Activated CD8-positive, alpha-beta memory T cell treated with anti-CD3 and anti-CD28 coated beads, Interleukin-2, amount 50 U/mL, for 48 hours (primary cell): ENCODE measurements at places on chromosomes 12 and 14.
A peak's percentile ranks its signal among the peaks of the same experiment; 100 is the strongest.

DNA sequence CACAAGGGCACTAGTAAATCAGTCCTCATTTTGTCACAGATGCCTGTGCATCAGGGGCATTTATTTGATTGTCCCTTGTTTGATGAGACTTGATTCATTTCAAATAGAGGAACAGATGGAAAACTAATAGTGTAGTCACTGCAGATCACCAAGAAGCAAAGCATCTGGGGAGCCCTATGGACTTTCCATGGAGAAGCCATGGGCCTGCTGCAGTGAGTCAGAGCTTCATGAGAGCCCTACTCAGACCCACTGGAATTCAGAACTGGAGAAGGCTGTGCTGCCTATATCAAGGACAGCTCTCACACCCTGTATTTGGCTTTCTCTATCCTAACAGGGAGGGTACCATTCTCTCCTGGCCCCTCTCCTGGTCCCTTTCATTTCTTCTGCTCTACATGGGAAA, 126.2 kb downstream of the GRIP1 start:
- no peak for DNase-seq

DNA sequence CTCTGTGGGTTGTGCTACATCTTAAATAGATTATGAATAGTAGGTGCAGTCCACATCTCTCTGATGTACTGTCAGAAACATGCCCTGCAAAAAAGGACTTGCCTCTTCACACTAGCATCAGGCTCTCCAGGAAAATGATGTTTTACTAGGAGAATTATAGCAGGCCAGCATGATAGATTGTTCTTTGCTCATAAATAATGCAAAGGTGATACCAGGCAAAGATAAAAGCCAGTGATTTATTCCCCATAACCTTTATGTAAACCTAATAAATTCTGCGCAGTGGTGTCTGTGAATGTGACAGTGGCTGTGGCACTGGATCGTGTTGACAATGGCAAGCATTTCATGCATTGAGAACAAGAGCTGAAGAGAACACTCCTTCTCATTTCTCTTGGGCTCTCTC, 646.5 kb upstream of the SEL1L start:
- DNase-seq = no peak

DNA sequence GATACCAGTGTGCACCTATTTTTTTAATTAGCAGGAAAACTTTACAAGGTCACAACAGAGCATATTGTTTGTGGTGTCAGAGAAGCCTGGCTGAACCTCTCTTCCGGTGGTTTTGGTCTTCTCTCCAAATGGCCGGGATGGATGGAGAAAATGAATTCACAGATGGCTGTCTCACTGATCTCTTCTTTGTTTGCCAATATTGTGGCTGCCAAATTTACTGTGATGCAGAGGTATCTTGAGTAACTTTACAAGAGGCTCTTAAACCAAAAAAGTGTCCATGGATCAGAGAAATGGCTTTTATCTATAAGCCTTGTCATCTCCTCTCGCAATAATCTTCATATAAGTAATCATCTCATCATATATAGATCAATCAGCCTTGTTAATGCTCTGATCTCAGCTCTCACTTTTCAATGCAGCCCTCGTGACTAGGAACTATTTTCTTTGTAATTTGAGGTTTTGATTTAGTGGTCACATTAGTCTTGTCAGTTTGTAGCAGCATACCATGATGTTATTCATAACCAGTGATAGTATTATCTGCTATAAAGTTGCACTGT, 308.1 kb downstream of the EGLN3 start:
- no peak for DNase-seq

GRCh38 chr12:119843100-119843499, 34.0 kb downstream of the CIT start:
- no peak for DNase-seq

GRCh38 chr12:76003355-76003638, 28.3 kb downstream of the PHLDA1 start:
- no peak for DNase-seq

DNA sequence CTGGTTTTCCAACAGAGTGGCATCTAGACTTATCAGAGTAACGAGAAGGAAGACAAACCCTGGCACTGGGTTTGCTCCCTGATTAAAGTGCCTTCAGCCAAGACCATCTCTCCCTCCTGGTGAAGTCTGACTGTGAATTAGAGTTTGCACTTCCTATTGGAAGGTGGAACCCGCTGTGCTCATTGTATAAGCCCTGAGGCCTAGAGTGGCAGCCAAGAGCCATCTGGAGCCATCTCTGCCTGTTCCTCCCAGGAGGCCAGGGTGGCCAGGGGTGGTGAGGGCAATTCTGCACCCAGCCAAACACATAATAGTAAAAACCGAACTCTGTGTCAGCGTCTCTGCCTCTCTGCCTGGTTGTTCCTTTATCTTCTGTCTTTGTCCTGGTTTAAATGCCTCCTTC, 25.0 kb downstream of the MFAP5 start:
- no peak for DNase-seq

DNA sequence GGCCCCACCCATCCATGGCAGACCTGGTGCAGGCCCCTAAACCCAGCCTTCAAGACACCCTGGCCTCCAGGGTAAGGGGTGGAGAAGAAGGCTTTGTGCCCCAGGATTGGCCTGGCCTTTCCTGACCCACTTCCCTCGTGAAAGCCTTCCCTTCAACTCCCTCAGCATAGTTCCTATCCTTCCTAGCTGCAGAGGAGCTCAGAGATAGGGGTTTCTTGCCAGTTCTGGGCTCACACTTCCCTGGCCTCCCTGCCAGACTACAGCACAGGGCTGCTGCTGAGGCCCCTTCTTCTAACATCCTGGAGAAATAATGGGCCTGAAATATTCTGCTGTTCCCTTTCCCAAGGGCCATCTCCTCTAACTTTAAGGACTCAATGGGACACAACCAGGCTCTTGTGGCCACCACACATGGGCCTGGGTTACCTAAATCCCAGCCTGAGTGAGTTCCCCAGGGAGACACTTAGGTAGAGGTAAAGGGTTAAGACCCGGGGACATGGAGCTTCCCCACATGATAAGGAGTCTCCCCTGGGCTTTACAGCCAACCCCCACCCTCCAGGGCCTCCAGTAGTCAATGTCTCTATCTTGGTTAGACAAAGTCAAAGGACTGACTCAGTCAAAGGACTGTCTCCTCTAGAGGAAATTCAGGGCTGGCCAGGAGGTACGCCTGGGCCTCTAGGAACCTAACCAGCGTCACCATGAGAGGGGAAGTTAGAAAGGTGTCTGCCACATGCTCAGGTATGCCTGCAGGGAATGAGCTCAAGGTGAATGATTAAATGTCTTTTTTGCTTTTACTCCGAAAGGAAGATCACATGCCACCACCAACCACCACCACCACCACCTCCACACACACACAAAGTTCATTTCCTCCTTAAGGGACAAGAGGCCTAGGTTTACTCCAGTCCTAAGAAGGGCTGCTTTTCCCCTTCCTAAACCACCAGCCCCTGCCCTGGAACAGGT, 7.1 kb downstream of the ZFP36L1 start:
- DNase-seq = peak; percentile 61

DNA sequence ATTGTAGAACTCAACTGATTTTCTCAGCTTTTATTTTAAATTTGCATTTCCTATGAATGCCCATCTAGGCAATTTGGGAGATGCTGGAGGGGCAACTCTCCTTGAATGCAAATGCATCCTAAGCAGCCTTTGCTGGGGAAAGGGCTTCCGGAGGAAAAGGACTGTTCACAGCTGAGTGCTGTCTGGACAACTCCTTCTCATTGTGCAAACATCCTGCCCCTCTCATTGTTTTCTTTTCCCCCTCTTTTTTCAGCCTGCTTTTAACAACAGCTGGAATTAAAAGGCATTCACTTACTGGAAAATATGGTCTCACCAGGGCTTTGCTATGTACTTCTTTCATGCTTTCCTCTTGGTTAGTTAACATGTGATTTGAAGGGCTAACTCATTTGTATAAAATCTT, 397.8 kb downstream of the FUT8 start:
- no peak for DNase-seq

DNA sequence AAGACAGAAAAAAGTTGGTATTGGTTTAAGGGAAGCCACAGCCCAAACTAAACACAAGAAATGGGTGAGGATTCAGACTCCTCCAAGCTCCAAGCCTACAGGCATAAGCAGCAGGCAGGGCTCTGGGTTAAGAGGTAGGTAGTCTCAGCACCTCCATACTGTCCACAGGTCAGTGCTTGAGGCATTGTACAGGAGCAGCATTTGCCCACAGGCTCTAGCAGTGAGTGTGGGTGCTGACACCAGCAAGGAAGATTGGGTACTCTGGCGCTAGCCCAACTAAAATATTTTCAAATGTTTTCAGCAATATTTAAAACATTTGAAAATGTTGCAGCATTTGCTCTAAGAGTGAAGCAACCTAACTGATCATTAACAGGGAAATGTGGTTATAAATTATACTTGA, 33.1 kb downstream of the FERMT2 start:
- DNase-seq = no peak

DNA sequence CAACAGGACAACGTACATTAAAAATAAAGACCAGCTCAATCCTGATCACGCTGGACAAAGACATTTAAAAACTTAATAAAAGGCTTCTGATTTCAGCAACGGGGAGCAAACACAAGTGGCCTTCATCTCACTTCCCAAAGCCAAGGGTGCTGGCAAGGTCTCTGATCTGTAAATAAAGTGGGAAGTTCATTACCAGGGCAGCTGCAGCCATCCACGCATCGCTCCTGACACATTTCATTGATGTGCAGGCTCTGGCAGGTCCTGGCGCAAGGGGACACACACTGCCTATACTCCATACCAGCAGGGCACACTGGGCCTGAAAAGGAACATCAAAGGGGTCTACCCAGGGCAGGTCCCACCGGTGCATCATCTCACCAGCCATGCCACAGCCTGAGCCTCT, 51.0 kb downstream of the VWF start:
- no peak for DNase-seq

DNA sequence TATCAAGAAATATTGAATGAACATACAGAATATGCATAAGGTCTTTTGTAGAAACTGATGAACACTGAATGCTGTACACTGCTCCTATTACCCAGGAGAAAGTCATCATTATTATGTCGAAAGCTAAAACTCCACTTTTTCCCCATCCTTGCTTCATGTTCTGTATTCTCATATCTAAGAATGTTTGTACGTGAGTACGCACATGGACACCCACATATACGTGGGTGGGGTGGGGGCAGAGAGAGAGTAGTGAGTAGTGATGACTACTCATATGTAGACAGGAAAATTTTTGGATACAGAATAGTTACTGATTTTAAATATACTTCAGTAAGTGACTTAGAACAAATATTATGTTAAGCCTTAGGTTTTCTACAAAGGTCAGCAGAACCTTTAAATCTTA, 75.1 kb downstream of the FERMT2 start:
- DNase-seq = no peak

GRCh38 chr14:76762411-76763095, 1.3 kb downstream of the VASH1 start:
- peak; percentile 46 for DNase-seq

GRCh38 chr12:119372540-119372939, 38.0 kb downstream of the CCDC60 start:
- no peak for DNase-seq

GRCh38 chr14:83940253-83940652, 1589.7 kb upstream of the FLRT2 start:
- DNase-seq = no peak

GRCh38 chr12:4392223-4392742, 12.8 kb upstream of the FGF23 start:
- no peak for DNase-seq

DNA sequence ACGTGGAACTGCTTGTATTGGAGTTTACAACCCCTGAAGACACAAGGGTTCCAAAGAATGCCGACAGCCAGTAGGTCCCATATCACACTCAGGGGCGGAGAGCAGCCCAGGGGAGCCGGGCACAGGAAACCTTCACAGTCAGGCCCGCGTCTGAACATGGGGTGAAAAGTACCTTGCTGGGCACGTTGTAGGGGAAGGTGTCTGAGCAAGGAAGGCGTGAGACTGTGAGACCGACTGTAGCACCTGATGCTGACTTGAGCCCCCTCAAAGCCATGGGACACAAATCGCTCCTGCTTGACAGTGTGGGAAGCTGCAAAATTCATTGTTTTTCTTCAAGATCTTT, 14.7 kb downstream of the RIMBP2 start:
- DNase-seq = peak; percentile 20

GRCh38 chr14:102233081-102233480, 71.9 kb downstream of the MOK start:
- no peak for DNase-seq

- no peak for DNase-seq
These were observed 64.2 kb downstream of the DIO3 start for GRCh38 chr14:101625336-101626097.

DNA sequence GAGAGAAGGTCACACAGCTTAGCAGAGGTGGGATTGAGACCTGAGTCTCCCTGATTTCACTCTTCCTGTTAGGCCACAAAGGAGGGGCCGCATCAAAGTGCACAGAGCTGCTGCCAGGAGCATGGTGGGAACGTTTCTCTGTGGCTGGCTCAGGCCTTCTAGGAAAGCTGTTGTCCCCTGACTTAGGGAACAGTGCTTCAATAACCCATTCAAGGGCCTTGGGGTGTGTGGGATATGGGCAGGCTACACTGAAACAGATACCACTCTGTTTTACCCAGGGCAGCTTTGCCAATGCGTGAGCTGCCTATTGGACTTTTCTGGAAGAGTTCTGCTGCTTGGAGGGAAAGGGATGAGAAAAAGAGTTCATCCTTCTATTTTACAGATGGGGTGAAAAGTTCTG, 110.0 kb downstream of the ADCK1 start:
- no peak for DNase-seq

GRCh38 chr12:121087467-121088194, 45.0 kb upstream of the P2RX7 start:
- no peak for DNase-seq

DNA sequence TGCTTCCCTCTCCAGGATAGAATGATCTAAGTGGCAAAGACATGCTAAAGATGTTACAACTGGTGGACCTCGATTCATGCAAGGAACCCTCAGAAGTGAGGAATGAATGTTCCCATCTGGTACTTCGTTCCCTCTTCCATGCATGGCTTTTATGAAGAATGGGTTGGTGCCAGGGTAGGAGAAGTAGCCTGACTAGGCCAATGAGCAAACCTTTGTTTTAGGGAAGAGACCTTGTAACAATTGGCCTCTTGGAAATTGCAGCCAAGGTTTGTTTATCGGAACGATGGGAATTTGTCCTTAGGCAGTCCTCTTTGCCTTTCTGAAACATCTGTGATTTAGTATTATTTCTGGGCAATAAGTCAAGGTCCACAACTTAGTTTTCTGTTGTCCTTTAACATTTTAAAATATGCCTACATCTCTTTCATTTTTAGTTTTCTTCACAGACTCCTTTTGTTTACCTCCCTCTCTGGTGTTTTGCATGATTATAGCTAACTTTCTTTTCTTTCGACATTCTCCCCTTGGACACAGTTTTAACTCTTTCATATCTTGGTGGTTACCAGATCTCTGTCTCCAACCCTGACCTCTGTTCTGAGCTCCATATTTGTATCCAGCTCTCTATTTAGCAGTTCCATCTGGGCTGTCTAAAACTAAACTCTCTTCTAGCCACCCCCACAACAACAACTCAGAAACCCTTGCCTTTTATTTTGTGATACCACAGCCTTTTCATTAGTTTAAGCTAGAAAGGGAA, 70.0 kb downstream of the DIP2B start:
- no peak for DNase-seq

DNA sequence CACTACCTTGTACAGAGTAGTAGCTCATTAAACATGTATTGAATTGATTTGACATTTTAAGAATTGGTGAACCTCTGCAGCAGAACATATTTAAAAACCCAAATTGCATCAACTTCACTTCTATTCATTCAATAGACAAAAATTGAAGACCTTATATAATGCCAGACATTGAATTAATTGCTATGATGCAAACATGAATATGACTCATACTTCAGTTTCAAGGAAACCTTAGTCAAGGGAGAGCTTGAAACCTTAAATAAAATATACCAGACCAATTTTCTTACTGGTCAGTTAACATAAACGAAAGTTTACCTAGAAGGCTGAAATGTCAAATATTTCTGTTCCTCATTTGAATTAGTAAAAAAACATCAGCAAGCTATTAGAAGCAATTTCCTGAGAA, 5.0 kb upstream of the MGAT4C start:
- DNase-seq = no peak
